ENCODE measurements at places on chromosomes 4 and X.

DNA sequence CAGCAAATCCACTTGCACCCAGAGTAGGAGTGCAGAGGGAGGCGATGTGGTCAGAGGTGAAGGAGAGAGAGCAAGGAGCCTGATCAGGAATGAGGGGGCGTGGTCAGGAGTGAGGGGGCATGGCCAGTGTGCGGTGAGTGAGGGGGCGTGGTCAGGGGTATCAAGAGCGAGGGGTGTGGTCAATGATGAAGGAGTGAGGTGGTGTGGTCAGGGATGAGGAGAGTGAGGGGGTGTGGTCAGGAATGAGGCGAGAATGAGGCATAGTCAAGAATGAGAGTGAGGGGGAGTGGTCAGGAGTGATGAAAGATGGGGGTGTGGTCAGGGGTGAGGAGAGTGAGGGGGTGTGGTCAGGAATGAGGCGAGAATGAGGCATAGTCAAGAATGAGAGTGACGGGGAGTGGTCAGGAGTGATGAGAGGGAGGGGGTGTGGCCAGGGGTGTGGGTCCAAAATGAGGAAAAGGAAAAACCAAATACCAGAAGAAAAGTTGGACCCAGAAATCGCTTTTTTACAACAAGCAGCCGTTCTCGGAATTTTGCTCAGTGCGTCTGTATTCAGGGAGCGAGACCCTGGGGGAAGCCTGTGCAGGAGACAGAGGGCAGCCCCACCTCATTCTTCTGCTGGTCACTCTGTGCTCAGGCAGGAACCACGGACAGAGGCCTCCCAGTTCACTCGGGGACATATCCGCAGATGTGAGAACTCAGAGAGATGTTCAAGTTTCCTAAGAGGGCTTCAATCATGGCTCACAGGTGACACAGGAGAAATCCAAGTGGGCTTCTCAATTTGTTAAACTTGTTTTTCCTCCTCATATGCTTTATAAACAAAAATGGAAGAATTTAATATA is 47.5 kb downstream of the MAGEA1 start:
- DNase-seq, result no peak

DNA sequence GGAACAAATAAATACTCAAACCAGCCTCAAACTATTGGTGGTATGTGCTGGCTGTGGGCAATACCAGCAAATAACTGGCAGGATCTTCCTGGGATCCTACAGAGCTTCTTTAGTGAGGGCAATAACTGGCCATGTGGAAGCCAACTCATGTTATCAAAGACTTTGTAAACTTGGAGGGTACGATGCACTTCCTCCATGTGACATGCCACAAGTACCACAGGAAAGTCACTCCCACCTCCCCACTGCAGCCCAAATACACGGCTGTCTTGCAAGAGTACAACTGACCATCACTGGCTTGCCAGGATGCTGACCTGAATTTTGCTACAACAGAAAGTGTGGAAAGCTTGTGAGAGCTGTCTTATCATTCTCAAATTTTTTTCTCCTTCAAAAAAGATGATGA is 93.3 kb upstream of the MAML3 start:
- no peak for DNase-seq

- no peak for DNase-seq
Observed at GRCh38 chrX:30795981-30796958, 92.8 kb downstream of the TAB3 start.

DNA sequence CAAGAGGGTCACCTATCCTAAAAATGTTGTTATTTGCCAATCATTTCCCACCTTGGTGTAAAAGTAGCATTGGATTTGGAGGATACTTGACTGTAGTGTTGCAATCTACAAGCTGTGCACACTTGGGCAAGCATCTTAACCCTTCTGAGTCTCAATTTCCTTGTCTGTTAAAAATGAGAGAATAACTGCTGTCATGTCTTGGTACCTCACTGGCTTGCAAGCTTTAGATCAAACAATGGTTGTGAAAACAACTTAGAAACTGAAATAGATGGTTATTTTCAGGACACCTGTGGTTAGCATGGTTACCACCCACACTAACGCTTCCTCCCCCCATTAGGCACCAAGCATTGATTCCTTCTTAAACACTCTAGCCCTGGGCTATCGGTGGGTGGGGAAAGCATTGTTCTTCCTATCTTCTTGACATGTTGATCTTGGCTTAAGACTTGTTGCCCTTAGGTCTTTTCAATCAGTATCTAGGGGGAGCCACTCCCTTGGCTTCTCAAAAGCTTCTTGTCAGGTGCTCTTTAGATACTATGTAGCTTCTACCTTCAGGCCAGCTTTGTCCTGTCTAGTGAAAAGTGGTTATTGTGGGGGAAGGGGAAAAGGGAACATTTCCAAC is 10.6 kb upstream of the AMOT start:
- DNase-seq, result peak; percentile 63

GRCh38 chrX:41827886-41828285 is 95.5 kb downstream of the CASK start:
- DNase-seq, result no peak

DNA sequence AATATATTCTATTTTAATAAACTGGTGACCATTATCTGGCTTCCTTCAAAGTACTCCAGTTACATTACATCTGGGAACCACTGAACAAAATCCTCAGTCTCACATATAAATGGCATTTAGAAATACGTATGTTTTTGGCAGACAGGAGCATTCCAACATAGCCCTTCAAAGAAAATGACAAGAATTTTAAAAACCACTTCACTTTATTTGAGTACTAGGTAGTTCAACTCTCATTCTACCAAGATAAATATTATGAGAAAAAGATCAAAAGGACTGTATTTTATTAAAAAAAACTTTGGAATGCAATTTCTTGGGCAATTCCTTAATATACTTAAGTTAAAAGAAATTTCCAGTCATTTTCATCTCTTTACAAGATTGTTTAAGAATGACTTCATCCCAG is 17.6 kb downstream of the TNIP3 start:
- no peak for DNase-seq

GRCh38 chrX:75038925-75039324 is 113.7 kb upstream of the NEXMIF start:
- DNase-seq, result peak; percentile 3

DNA sequence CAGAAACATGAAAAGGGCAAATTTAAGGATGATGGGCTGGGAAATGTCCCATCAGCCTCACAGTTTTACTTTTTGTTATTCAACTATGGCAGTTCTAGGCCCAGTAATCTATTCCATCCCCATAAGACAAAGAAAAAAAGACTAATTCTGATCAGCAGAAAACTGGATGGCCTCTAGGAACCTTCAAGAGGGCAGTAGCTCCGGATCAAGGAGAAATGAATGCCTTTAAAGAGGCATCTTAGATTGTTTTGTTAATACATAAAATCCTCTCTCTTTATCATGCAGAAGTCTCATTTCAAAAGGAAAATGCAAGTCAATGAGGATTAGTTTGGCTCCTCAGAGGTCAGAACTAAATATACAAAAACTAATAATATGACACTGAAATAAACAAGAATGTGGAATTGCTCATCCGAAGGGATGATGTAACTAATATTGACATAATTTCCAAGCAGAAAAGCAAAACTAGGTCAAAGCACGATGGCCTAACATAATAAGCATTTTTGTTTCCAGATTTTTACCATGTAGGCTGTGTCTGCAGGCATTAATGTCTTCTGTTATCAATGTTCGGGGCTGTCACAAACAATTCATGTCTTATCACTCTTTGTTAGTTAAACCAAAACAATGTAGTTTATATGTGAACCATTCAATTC is 8.8 kb downstream of the MID1 start:
- no peak for DNase-seq

DNA sequence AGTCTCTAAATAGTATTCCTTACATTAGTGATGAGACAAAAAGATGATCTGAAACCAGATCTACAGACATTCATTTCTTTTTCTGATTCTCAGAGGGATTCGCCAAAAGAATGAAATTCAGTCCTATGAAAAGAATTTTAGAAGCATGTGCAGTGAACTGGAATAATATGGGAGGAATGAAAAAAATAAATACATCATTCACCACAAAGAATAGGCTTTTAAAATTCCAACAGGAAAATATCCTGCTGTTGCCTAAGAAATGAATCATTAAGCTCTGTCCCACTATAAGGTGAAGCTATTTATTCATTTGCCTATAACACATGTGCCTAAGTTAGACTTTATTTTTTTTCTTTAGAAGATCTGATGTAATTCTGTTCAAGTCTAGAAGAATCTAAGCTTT is 165.9 kb downstream of the IL15 start:
- DNase-seq, result no peak

- DNase-seq, result peak; percentile 70
Observed at GRCh38 chr4:140755774-140756318, 339 bp downstream of the TBC1D9 start.

DNA sequence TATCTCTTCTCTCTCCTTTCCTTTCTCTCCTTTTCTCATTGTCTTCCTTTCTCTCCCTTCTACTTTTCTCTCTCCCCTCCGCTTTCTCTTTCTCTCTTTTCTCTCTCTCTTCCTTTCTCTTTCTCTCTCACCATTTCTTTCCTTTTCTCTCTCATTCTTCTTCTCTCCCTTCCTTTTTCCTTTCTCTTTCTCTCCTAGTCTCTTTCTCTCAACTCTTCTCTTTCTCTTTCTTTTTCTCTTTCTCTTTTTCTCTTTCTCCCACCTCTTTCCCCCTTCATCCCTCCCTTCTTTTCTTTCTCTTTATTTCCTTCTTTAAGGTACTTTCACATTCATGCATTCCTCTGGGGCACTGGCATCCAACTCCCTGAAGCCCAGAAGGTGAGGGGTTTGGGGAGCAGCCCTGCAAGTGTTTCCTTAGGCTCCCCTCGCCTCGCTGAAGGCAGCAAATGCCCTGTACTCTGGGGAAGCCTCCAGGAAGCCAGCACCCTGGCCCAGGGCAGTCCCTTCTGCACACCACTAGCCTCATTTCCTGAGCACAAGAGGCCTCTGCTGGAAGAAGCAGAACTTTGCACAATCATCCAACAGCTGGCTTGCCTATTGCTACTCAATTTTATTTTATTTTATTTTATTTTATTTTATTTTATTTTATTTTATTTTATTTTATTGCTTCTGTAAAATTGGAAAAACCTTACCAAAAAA is 124.2 kb downstream of the NFKB1 start:
- peak; percentile 68 for DNase-seq

DNA sequence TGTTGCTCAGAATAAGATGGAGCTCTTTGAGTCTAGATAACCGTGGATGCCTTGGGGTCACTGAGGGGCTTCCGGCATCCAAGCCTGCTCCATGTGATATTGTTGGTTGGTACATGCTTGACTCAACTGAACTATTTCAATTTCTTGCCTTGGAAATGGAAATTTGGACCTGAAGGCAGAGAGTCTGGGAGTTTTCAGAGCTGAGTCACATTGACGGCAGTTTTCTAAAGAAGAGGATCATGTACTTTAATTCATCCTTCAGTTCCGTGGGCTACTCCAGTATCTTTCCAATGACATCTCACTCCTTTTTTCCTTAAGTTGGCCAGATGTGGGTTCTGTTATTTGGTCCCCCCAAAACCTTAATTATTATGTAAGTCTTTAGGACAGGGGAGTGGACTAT is 100.5 kb downstream of the MFAP3L start:
- no peak for DNase-seq

DNA sequence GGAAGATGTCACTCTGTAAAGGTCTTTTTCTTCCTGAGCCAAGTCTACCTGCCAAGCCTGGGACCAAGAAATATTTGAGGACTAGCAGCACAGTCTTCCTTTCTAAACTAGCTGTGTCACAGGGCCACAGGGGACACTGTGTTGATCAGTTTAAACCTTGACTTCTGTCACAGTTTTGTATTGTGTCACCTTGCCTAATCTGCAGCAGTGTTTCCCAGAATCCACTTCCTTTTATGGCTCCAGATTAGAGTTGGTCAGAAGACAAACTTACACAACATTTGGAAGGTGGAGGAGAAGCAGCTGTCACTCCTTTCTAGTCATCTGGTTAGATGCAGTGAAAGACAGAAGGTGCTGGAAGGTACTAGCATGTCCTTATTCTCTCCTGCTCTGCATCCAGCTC is 143.1 kb upstream of the BCOR start:
- no peak for DNase-seq

- DNase-seq, result no peak
Observed at GRCh38 chr4:75880278-75880677, 22.0 kb downstream of the PPEF2 start.

DNA sequence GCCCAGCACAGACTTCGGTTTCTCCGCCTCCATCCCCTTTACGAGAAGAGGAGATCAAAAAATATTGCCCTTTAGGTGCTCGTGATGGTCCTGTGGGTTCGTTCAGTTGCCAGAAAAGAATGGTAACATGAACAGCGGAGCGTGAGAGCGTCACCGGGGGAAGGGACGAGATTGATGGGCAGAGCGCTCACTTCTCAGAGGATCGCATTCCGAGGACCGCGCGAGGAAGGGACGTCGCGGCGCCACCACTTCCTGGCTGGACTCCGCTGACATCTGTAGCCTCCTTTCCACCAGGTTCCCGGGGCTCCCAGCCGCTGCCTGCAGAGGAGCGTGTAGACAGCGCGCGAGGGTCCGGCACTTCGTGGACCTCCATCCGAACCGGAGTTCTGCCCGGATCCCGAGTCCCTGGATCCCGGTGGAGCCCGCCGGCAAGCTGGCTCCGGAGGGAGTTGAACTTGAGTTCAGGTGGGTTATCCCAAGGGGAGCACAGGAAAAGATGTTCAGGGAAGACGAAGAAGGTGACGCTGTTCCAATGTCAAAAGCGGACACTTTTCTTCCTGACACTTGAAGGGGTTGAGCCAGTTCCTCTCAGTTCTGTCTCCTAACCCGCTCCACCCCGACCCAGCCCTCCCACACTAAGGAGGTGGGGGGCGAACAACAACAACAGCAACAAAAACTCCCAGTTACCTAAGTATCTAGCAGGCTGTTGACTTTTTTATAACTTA is 484 bp downstream of the GALNTL6 start:
- no peak for DNase-seq

GRCh38 chr4:108118505-108118904 is 50.2 kb downstream of the LEF1 start:
- peak; percentile 54 for DNase-seq

- no peak for DNase-seq
Observed at GRCh38 chr4:24913119-24913485, 260 bp upstream of the CCDC149 start.

GRCh38 chr4:63325140-63325539 is 1084.1 kb downstream of the TECRL start:
- DNase-seq, result no peak

DNA sequence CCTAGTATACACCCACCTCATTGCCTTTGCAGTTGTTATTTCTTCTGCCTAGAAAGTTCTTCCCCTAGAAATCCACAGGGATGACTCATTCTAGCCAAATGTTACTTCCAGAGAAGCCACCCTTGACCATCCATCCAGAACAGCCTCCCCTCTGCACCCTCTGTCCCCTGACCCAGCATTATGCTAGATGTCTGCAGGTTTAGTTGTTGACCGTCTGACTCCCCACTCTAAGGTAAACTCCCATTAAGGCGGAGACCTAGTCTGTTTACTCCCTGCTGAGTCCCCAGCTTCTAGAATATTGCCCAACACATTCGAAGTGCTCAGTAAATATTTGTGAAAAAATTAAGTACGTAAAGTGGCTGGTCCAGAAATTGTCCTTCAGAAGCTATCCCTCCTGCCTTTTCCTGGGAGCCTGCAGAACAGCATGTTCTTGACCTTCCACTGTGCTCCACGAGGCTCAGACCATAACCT is 11.0 kb downstream of the SRD5A3 start:
- no peak for DNase-seq

- no peak for DNase-seq
Observed at GRCh38 chr4:162059656-162060055, 104.1 kb downstream of the FSTL5 start.

- no peak for DNase-seq
Observed at GRCh38 chr4:74111306-74111975, 12.4 kb upstream of the CXCL2 start.

GRCh38 chr4:144656850-144657249 is 10.9 kb downstream of the HHIP start:
- DNase-seq, result no peak

- DNase-seq, result no peak
Observed at GRCh38 chr4:76194325-76194724, 19.3 kb downstream of the SCARB2 start.

Data from GM20000 (cell line).